ENCODE measurements at places on chromosomes 2 and 18. TPM values are rescaled to one million over a fixed set of nuclear protein-coding genes. Genes with fewer than 3 reads are reported as not detected.

DNA sequence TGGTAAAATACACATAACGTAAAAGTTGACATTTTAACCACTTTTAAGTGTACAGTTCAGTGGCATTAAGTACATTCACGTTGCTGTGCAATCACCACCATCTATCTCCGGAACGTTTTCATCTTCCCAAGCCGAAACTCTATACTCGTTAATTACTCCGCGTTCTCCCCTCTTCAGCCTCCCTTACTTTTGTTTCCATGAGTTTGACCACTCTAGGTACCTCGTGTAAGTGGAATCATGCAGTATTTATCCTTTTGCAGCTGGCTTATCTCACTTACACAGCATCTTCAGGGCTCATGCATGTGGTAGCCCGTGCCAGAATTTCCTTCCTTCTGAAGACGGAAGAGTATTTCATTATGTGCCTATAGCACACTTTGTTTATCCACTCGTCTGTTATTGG, 225.2 kb downstream of the SLC4A3 start:
- no peak for DNase-seq

- DNase-seq: no peak
These were observed 55.0 kb downstream of the SCN7A start for GRCh38 chr2:166439078-166439477.

GRCh38 chr2:73133566-73134197, 20.9 kb upstream of the RAB11FIP5 start:
- no peak for DNase-seq

- no peak for DNase-seq
These were observed 52.4 kb downstream of the INHBB start for GRCh38 chr2:120398051-120398995.

- DNase-seq: no peak
These were observed 100.7 kb downstream of the RAPGEF4 start for GRCh38 chr2:172836347-172836821.

Gene HSPE1
- total RNA-seq: 476 TPM

DNA sequence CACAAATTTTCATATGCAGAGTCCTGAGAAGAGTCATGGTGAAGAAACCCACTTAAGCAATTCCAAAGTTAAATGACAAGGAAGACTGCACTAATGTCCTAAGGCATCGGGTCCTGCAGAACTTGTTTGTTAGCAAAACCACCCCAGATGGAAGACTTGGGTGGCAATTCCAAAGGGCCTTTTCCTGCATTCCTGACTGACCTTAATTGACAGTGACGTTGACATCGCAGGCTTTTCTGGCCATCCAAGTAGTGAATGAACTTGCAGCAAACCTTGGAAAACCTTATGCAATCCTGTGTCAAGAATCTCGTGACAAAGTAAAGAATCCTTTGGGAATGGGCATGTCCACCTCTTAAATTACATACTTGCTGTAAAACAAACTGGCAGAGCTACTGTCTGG, 112.5 kb upstream of the SH3BP4 start:
- no peak for DNase-seq

- DNase-seq: no peak
These were observed 23.2 kb downstream of the HJURP start for GRCh38 chr2:233831011-233831721.

GRCh38 chr2:37500031-37500430, 155.6 kb downstream of the QPCT start:
- no peak for DNase-seq

- no peak for DNase-seq
These were observed 30.0 kb downstream of the SCTR start for GRCh38 chr2:119494163-119494790.

DNA sequence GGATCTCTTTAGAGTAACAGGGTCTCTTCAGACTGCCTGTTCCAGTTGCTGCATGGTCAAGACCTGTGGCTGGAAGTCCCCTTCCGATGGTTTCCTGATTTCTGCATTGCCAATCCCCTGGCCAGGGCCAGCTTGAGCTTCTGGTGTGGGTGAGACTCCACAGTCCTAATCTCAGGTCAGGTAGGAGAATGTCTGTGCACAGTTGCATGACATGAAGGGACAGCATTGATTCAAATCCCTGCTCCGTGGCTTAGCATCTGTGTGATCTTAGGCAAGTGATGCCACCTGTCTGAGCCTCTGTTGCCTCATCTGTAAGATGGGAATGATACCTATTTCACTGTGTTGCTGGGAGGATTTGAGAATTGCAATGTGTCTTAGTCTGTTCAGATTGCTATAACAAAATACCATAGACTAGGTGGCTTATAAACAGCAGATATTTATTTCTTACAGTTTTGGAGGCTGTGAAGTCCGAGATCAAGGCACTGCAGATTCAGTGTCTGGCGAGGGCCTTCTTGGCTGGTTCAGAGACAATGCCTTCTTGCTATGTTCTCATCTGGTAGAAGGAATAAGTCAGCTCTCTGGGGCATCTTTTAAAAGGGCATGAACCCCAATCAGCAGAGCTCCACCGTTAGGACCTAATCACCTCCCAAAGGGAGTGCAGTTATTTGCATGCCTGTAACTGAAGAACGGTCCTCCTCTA, 66.2 kb downstream of the ATOH8 start:
- DNase-seq: no peak

DNA sequence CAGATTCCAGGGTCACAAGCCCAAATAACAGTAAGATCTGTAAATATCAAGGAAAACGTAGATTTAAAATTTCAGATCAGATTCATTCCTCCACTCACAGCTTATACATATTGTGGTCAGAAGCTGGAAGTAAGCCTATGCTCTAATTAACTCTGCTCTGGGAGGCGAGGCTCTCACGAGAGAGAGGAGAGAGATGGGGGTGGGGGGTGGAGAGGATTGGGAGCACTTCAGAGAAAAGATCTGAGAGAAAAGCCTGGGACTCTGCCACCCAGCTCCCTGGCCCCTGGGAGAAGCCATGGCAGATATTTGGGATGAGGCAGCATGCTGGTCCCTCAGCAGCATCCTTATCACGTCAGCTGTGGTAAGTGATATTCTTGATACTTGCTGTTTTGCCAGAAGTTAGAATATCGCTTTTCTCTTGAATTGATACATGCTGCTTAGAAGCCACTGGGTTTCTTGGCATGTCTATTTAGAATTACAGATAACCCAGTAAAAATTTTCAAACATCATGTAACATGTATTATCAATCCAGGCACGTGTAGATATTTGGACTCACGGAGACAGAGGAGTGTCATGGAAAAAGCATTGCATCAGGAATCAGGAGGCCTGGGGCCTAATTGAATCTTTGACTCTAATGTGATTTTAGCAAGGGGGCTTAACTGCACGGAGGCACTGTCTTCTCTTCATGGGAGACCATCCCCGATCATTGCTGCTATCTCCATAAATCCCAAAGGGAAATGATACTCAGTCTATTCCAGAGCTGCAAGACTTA, 265.4 kb downstream of the HRH4 start:
- DNase-seq: no peak

Gene SLC40A1
- 1.9 TPM for total RNA-seq

GRCh38 chr2:72619626-72620025, 206.2 kb downstream of the EXOC6B start:
- DNase-seq: no peak

Gene PLCL1
- total RNA-seq: 0.71 TPM

DNA sequence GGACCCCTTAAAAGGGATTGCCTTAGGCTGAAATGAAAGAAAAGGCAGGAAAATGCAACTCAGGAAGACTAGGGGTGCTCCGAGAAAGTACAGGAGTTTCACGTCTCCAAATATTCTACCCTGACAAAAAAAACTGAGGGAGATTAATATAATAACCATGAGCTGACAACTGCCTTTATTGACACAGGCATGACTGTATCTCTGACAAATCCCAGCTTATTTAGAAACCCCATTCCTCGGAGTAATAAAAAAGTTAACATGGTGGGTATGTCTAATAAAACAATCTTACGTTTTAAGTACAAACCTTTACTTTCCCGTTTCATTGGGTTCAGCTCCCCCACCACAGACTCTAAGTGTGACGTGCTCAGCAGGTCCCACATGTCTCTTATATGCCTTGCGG, 7.9 kb upstream of the RBFA start:
- no peak for DNase-seq

Gene IL36RN
- total RNA-seq: not detected

DNA sequence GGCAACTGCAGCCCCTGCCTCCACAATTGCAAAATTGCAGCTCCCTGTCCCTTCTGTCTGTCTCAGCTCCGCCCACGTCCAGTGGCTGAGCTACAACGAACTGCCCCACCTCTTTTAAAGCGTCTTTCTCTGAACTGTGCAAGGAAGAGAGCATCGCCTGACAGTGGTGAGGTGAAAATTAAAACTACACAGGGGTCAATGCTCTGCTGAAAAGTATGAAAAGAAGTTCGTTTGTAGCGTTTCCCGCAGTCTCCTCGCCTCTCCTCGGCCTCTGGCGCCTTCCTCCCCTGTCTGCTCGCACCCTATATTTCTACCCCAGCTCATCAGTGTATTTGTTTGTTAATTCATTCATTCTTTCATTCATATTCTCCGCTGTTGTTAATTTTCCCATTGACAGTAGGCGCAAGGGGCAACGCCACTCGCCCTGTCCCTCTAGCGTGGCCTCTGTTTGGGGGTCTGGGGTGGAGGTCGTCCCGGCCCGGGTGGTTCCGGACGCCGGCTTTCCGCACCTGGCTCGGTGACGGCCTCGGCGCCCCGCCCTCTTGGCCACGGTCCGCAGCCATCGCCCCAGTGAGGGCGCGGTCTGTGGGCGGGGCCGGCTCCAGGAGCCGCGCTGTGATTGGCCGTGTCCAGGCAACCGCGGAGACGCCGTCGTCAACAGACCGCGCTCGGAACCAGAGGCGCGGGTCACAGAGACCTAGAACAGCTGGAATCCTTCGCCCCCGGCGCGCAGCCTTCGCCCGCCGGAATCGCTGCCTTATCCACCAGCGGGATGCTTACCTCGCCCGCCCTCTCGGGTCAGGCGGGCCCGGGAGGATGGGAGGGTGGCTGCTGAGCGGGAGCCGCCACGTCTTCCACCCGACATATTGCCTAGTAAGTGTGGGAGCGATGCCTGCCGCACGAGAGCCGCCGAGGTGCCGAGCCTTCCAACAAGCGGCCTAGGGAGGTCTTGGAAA, at the start of gene VWA3B:
Gene VWA3B, plus strand, starts transcription at position 677 of the 956 bp plus-strand sequence. CDS start 5,926 bp downstream, outside the sequence.
- no peak for DNase-seq

Gene WDR35
- 12.0 TPM for total RNA-seq

GRCh38 chr2:101725515-101726192, 28.1 kb downstream of the MAP4K4 start:
- DNase-seq: no peak

GRCh38 chr2:57296795-57297517, 749.6 kb upstream of the VRK2 start:
- DNase-seq: no peak

DNA sequence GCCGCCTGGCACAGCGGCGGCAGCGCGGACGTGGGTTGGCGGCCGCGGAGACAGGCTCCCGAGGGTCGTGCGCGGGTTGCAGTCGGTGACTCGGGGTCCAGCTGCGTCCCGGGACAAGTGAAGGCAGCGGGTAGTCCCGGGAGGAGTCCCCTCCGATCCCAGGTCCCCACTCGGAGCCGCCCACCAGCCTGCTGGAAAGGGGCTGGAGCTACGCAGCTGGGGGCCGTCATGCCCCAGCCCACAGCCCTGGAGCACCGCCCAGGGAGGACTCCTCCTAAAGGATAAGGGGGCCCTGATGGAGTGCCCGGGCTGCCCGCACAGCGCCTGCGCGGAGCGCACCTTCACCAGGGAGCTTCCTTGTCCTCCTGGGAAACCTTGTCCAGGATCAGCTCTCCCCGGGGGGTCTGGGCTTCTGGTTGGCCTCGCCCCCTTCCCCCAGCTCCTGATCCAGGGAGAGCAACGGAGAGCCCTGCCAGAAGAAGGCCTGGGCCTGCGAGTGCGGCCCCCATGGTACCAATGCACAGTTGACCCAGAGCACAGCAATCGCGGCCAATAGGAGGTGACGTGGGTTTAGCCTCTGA, 25.9 kb upstream of the ALPP start:
- DNase-seq: no peak

- DNase-seq: no peak
These were observed 31.1 kb upstream of the CXCR4 start for GRCh38 chr2:136149011-136149410.

GRCh38 chr18:12014521-12015415, 33.5 kb downstream of the IMPA2 start:
- DNase-seq: no peak

DNA sequence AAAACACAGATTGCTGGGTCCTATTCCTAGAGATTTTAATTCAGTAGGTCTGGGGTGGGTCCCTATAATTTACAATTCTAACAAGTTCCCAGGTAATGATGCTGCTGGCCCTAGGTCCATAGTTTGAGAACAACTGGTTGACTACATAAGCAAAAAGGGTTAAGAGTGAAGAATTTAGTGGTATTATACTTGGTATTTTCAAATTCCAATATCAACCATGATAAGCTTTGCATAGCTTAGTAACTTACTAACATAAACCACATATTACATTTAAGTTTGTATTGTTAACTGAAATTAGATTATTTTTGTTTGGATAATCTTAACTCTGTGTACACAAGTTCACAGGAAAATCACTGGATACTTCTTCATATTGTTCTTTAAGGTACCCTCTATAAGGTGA, 862.9 kb upstream of the ACVR2A start:
- no peak for DNase-seq

GRCh38 chr2:177002983-177003382, 209.6 kb upstream of the HNRNPA3 start:
- DNase-seq: no peak

GRCh38 chr2:31401580-31401979, 13.0 kb downstream of the XDH start:
- no peak for DNase-seq

Gene DSC1
- 0.11 TPM for total RNA-seq

- DNase-seq: no peak
These were observed 378.5 kb upstream of the RGPD4 start for GRCh38 chr2:107448160-107448559.

DNA sequence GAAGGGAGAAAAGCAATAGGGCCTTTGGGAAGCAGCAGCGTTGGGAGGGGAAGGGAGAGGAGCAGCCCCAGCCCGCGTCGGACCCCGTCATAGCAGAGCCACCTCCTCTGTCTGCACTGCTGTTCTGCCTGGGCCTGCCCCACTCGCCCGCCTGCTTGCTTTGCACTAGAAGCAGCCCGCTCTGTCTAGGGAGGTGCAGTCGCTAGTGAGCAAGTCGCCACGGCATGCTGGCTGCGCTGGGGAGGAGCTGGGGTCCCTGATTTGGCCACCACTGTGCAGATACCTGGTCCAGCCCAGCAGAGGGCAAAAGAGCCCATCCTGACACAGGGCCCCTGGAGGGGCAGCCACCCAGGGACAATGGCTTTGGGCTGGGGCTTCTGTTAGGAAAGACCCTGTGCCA, 8.0 kb upstream of the TMEM214 start:
- no peak for DNase-seq

GRCh38 chr2:48940606-48941005, 185.1 kb upstream of the LHCGR start:
- DNase-seq: no peak

GRCh38 chr2:3094999-3095958, 282.3 kb downstream of the EIPR1 start:
- DNase-seq: no peak

Gene MC5R
- not detected for total RNA-seq
